ENCODE measurements at places on chromosomes 12 and 14.

DNA sequence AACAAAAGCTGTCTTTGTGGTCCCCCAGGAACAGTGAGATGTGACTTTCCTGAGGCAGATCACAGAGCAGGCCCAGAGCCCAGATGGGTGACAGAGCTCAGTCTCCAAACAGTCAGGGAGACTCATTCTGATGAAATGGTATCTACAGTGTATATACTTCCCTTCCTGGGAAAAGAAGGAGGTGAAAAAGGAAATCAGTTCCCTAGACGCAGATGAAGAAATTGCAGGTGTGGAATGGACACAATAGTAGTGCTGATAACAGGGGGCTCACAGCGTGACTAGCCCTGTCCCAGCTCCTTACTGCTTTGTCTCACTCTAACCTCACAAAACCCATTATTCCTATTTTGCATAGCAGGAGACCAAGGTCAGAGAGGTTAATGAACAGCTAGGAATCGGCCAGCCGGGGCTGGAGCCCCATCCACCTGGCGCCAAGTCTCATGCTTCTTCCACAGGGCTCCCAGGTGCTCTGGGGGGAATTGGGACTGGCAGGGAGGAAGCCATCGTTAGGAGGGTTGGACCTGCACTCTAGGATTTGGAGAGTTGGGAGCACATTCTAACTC is 11.9 kb downstream of the KCNH3 start:
- DNase-seq = no peak

GRCh38 chr14:104877806-104878550 is 12.9 kb downstream of the CEP170B start:
- no peak for DNase-seq

DNA sequence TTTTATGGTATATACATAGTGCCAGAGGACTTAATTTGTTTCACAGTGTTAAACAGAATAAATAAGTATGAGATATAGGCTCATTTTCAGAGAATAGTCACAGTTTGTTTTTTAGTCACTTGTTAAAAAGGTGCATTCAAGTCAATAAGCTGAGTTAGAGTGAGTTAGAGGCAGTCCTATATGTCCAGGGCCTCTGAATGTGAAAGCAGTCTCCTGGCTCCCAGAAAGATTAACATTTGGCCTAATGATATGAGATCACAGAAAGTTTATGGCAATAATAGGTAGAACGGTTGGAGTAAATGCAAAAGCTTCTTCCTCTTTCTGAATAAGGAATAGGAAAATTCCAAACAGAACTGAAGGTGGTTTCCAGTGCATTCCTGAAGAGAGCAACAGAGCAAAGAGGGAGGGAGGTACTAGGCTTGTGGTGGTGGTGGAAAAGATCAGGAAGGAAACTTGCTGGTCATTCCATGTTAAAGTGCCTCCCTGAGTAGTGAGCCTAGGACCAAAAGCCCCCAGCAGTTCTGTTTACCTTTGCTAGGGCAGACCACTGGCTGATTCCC is 54.4 kb downstream of the SLC38A4 start:
- DNase-seq = no peak

DNA sequence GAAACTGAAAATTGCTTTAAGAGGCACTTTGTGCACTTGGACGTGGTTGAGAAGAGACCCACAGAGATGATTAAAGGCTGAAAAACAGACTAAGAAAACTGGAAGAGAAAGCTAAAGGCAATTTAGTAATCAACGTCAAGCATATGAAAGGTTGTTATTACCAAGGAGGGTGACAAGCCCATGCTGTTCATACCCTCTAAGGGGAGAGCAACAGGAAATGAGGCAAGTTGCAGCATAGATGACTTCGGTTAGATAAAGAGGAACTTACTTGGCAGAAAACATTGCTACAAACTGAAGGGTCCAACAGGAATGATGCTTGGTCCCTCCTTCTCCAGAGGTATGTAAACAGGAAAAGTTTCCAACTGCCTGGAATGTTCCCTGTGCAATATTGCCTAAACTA is 107.8 kb downstream of the DUSP6 start:
- DNase-seq = no peak

DNA sequence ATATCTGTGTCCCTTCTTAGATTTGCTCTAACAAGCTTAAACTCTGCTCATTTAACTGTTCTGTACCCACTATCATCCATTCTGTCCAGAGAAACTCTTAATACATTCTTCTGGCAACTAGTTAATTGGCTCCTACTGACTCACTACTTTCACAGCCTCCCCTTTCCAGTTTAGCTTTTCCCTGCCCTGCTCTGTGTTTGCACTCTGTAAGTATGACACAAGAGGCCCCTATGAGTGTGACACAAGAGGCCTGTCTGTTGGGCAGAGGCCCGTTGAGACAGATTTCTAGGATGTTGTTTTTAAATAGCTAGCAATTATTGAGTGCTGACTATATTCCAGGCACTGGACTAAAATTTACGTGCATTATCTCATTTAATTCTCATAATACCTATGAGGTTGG is 246.0 kb upstream of the DAAM1 start:
- no peak for DNase-seq

- DNase-seq = peak; percentile 35
These were observed 20.5 kb upstream of the FAM181A start for GRCh38 chr14:93906341-93907329.

- DNase-seq = no peak
These were observed 505.9 kb downstream of the SLC16A7 start for GRCh38 chr12:60101715-60102114.

- DNase-seq = no peak
These were observed 659.8 kb downstream of the DIO2 start for GRCh38 chr14:79551523-79551922.

GRCh38 chr14:38629412-38629811 is 373.5 kb upstream of the CLEC14A start:
- DNase-seq = no peak

DNA sequence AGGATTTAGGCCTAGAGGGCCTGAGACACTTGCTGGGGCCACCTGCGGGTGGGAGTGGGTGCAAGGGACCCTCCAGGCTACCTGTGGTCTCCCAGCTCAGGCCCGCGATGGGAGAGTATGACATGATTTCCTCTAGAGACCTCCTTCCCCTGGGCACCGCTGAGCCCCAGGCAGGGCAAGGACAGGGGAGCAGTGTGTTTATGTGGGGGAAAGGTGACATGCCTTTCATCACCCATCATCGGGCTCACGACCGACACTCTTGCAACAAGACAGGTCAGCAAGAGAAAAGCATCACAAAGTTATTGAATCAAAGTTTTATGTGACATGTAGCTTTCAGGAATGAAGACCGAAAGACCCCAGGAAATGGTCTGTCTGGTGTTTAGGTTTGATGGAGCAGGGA is 19.9 kb downstream of the SH2B3 start:
- no peak for DNase-seq

DNA sequence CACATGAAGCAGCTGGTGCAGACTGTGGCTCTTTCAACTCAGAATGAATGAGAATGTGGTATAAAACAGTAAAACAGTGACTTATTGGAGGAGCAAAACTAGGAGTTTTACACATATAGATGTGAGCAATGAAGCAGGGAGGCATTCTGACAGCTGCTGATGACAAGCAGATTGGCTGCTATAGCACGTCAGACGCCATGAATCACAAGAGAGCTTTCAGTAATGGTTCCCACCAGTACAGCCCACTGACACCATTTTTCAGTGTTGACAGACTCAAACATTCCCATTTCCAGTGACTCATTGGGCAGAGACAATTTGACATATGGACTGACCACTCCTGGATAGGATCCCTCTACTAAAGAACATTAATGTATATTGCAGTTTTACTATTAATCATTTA is 24.6 kb upstream of the FSCB start:
- no peak for DNase-seq

DNA sequence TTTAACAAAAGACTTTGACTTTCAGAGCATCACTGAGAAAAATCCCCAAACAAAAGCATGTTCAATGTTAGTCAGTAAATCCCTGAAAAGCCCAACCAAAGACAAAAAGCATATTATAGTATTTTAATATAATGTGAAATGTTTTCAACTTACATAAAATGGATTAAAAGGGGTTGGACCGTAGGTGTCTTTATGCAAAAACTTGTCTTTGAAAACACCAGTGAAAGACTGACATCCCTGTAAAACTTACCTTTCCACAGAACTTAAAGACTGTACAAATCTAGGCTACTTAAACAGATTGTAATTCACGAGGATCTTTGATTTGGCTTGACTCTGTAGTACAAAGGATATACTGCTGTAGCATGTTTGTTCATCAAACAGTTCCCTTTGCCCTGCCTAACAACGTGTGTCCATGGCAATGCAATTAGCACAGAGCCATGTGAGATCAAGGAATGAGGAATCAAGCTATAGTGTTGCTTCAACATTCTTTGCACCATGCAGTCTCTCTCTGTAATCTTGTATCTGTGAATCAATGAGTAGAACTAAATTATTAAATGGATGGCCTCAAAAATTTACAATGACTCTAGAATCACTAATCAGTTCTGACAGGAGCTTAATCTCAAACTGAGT is 138.5 kb upstream of the SYT1 start:
- no peak for DNase-seq

DNA sequence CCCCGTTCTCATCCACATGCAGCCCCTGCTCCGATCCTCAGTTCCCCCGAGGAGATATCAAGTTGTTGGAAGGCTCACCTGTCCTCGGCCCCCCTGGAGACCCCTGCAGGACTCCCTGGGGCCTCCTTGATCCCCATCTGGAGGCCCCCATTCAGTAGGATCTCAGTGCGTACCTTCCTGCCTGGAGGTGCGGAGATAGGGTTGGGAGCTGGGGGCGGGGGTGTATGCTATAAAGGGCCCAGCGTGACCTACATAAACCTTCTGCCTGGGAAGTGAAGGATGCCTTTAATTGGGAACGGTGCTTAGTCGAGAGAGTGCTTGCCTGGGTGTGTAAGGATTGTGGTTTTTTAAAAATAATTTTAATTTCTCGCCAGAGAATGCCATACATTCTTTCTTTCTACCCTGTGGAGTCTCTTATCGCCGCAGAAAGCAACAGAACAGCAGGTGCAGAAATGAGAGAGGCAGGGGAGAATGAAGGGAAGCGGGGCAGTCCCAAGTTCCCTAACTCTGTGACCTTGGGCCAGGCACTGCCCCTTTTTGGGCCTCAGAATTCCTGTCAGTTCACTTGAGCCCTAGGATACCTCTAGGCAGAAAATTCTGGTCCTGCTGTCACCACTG is 153.7 kb downstream of the TSPAN9 start:
- DNase-seq = no peak

- no peak for DNase-seq
These were observed 64.3 kb downstream of the PCNX1 start for GRCh38 chr14:70971560-70971959.

- no peak for DNase-seq
These were observed 62.8 kb downstream of the VWF start for GRCh38 chr12:6061660-6062059.

DNA sequence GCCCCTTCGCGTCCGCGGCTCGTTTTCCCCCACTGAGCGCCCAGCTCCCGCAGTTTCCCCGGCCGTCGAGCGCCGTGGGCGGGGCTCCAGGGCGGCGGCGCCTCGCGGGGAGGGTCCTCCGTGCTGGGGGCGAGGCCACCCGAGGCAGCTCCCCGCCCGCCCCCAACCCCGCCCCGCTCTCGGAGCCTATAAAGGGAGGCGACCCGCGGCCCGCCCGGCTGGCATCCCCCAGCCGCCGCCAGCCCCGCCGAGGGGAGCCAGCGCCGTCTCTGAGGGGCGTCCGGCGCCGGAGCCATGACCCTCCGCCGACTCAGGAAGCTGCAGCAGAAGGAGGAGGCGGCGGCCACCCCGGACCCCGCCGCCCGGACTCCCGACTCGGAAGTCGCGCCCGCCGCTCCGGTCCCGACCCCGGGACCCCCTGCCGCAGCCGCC is at the start of gene TAMALIN:
TSS of gene TAMALIN (plus strand) at position 221 of the 432 bp plus-strand sequence. CDS start at position 295, 74 bp downstream.
- peak; percentile 87 for DNase-seq

- DNase-seq = no peak
These were observed 1.8 kb upstream of the SPPL3 start for GRCh38 chr12:120905856-120906384.

DNA sequence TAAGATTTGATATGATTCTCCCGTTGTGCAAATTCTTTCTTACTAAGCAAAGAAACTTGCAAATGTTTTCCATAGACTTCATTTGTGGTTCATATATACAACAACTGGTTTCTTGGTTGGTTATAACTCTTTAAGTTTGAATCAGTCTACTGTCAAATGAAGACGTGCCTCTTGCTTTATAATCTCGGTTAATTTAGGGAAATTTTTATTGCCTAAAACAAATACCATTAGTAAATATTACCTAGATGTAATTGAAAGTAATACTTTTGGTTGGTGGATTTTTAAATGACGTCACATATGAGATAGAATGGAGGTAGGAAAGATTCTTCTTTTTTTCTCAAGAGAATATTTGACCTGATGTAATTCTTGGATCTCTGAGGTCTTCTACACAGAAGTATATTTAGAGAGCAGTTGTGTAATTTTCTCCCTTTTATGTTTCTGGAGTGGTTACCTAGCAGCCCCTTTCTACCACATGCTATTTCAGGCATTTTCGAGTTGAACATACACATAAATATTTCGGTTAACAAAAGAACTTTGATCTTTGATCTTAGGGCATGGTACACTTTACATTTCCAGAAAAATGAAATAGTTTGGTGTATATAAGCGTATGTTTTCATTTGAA is 1.7 kb downstream of the ATF7IP start:
- DNase-seq = no peak

DNA sequence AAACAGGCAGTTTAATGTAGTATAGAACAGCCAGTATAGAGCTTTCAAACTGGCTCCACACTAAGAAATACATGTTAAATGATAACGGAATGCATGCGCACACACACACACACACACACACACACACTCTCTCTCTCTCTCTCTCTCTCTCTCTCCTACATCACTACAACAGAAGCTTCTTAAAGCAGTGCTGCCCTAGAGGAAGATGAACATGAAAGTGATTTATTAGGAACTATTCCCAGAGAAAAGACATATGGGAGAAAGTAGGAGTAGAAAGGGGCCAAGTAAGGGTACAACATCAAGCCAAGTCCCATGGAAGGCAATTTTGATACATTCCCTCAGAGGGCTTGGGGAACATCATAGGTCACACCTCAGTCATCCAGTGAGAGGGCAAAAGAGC is 16.4 kb upstream of the DHRS4 start:
- no peak for DNase-seq

GRCh38 chr14:24062216-24062980 is 9.0 kb upstream of the CPNE6 start:
- no peak for DNase-seq

DNA sequence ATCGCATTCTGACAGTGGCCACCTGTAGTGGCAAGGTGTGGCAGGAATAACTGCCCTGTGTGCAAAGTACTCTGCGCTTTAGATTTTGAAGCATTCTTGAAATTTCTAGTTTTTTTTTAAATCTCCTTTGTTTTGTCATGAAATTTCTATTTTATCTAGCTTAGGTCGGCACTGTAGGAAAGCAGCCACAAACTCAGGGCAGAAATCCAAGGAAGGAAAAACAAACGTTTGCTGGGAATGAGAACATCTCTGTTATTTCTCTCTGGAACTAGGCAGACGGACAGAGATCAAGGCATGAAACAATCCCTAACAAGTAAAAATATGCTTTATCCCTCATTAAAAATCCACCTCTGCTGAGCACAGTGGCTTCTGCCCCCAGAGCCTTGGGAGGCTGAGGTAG is 1.3 kb upstream of the NR2C1 start:
- DNase-seq = no peak
